ENCODE measurements at places on chromosomes 1 and 21.
A peak's percentile ranks its signal among the peaks of the same experiment; 100 is the strongest.

DNA sequence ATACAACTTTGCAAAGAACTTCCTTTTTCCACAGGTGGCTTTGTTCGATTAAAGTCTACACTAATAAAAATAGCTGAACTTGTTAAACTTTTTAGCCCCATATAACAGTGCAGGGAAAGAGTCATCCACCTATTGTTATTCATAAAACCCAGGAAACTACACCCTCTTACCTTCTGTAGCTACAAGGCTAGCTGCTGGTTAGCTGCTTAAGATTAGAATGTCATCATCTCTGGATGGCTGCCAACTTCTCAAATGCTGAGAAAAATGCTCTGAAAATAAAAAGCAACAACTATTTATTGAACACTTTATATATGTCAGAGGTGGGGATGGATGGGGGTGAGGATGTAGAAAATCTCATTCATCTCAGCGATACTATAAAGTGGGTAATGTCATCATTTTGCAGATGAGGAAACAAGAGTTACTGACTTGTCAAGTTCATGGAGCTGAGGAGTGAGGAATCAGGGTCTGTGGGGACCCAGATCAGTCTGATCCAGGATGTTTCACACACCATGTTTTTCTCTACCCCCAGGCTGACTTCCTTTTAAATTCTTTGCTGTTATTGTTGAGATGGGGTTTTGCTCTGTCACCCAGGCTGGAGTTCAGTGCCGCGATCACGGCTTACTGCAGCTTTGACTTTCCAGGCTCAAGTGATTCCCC lies 17.1 kb downstream of the ATP5PF start:
- DNase-seq, result no peak

GRCh38 chr1:217088521-217089284 lies 365.5 kb upstream of the ESRRG start:
- no peak for DNase-seq

- DNase-seq, result no peak
Observed at GRCh38 chr1:169943963-169944526, 50.3 kb upstream of the SCYL3 start.

DNA sequence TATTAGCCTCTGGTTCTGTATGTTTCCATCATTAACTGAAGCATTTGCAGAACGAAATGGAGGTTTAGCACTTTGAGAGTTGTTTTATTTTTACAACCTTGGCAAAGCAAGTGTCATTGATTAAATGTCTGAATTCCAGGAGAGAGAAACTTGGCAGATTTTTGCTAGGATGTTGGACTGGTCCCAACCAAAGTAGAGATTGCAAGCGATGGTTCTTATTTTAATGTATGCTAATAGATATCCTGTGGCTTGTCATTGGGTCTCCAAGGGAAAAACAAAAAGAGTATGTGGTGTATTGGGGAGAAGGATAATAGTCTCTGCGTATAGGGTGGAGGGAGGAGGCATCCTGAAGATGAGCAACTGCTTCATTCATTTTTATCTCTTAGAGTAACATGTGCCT lies 457.2 kb upstream of the RUNX1 start:
- DNase-seq, result no peak

DNA sequence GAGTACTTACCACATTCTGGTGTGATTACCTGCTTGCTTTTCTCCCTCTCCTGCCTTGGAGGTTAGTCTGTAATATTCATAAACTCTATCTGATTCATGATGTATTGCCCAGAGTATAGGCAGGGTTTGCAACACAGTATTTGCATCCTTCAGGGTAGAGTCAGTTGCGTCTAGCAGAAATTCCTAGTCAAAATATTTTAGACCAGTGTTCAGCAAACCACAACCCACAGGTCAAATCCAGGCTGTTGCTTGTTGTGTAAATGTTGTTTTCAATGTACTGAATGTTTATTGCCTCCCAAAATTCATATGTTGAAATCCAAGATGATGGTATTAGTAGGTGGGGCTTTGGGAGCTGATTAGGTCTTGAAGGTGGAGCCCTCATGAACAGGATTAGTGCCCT lies 82.9 kb downstream of the NGF start:
- DNase-seq, result no peak

DNA sequence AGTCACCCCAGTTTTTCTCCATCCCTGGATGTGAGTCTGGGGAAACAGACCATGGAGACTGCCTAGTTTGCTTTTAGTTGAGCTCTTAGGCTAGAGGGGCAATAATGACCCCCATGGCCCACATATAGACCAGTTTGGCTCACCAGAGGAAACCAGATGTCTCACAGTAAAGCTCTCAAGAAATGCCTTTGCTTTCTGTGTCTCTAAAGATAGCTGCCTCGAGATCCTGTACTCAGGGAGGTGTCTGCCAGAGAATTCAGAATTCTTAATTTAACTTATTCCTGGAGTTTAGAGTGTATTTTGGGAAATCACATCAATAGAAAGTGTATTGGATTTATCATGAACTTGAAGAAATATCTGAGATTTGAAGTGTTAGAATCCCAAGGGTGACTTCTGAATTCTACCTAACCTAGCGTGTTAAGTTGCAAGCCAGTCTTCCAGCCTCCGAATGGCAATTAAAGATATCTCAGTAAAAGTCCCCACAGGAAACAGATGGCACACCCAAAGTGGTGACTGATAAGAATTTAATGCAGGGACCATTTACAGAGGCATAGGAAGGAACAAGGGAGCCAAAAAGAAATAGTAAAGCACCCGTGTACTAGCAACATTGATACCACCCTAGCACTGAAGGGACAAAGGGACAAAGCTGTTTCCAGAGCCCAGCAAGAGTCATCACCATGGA lies 37.1 kb downstream of the STYXL2 start:
- DNase-seq, result no peak

- DNase-seq, result peak; percentile 33
Observed at GRCh38 chr21:46048926-46049889, 48.7 kb upstream of the COL6A2 start.

DNA sequence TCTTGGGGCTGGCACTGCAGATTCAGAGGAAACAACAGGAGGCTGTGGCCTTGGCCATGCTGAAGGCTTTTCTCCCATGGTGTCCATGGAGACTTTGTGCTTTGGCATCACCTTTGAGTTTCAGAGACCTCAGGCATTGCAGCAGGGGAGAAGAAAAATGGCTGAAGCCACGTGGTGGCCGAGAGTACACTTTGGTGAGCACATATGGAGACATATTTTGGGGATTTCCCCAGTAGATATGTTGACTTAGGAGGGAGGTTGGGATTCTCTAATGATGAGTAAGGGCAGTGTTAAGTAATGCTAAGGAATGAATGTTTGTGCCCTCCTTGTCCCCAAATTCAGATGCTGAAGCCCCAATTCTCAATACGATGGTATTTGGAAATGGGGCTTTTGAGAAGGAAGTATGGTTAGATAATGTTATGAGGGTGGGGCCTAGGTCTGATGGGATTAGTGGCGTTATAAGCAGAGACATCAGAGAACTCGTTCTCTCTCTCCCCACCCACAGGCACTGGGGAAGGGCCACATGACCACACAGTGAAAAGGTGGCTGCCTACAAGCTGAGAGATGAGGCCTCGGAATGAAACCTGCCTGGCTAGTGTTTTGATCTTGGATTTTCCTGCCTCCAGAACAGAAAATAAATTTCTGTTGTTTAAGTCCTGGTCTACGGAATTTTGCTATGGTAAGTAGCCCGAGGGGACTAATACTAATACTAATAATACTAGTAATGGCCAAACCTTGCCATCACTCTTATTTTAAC lies 98.6 kb downstream of the TBX19 start:
- DNase-seq, result no peak

GRCh38 chr1:233904633-233905415 lies at the start of gene SLC35F3:
Gene SLC35F3 (plus strand): TSS chr1:233904676.
- peak; percentile 15 for DNase-seq

GRCh38 chr1:8420318-8420717 lies 102.4 kb downstream of the SLC45A1 start:
- DNase-seq, result no peak

DNA sequence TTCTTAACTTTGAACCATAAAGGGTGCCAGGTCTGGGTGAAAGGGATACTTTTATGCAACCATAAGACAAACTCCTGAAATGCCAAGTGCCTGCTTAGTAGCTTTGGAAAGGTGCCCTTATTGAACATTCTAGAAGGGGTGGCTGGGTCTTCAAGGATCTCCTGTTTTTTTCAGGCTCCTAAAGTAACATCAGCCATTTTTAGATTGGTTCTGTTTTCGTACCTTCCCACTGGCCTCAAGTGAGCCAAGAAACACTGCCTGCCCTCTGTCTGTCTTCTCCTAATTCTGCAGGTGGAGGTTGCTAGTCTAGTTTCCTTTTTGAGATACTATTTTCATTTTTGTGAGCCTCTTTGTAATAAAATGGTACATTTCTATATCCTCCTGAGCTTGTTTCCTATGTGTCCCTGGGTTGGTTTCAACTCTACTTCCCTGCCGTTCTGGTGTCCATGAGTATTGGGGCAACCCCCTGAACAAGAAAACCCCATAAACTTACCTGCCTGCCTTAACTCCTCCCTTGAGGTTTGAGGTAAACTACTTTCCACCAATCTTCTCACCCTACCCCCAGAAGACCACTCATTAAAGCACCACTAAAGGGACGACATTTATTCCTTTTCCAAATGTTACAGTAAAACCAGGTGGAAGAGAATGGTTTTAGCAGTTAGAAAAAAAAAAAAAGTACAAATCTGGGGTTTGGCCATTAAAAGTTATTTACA lies 2.6 kb downstream of the MARCKSL1 start:
- no peak for DNase-seq

DNA sequence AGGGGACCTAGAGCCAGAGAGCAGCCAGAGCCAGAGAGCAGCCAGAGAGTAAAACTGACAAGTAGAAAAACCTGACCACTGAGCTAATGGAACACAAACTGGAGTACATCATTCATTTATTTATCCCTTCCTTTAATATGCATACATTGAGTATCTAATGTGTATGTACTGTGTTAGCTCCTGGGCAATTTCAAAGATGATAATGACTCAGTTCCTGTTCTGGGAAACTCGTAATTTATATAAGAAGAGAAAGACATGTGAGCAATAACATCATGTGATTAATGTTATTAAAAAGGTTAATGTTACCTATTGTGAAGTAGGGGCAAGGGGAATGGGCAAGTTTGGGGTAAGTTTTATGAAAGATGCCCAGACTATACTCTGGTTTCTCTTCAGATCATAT lies 199.9 kb downstream of the TNR start:
- DNase-seq, result no peak

DNA sequence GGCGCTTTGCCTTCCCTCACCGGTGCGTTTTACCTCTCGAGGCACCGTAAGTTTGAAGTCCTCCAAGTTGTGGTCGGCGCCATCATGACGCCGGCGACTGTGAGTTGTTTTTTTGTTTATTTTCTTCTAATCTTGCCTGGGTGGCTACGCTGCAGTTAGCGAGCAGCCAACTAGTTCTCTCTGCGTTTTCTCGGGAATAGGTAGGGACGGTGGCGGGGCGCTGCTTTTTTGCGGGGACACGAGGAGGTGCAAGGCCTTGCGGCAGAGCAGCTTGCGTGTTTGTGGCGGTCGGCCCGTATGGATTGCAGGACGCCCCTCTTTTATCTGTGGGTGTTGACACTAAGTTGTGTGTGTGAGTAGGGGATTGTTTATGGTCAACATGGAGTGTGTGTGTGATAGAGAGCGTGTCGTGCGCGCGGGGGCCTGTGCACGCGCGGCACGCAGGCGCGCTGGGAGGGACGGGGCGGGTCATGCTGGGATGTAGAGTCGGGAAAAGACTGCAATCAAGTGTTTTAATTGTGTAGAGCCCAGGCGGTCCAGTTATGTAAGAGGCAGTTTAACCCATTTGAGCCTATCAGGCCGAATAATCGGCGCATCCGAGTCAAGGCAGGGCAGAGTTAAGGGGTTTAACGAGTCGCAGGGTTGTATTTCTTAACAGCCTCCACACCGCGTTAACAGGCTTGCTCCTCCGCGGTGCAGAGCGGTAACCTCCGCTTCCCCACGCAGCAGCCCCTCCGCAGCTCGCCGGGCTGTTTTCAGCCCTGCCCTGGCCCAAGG lies 1.2 kb upstream of the NEGR1 start:
- DNase-seq, result peak; percentile 94

DNA sequence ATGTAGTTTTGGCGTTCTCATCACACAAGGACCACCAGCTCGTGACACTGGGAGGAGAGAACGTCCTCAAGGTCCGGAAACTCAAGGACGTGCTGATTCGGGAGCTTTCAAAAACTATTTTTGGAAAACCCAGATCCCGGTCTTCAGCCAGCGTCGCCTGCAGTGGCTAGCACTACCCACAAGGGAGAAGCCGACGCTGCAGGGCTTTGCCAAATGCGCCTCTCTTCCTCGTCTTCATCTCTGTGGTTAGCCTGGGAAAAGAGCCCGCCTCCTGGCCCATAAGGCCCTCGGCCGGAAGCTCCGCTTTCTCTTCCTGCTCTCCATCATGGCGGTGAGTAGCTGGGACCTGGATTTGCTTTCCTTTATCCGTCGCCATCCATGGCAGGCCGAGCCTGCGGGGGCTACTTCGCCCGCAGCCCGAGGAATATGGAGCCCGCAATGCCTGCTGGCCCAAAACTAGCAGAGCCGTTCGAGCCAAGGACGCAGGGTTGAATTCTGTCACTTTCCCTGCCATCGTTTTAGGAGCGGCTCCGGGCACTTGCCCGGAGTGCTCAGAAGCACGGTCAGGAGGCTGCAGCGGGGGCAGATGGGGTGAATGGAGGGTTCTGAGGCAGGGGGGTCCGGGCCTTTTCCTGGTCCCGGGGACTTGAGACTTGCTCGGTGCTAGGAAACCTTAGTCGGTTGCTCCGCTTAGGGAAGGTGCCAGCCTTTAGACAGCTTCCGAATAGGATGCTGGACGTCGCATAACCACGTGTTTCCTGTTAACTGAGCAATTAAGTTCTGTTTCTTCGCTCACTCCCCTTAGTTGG lies at the start of gene RPL11:
RPL11 (plus strand) TSS at position 308 of the 809 bp plus-strand sequence; CDS start at position 326, 18 bp downstream.
- peak; percentile 96 for DNase-seq

GRCh38 chr1:232987046-232987773 lies 36.8 kb downstream of the NTPCR start:
- no peak for DNase-seq

- DNase-seq, result no peak
Observed at GRCh38 chr1:208209286-208209685, 34.9 kb downstream of the PLXNA2 start.

GRCh38 chr1:239434181-239434580 lies 47.8 kb downstream of the CHRM3 start:
- no peak for DNase-seq

GRCh38 chr1:223269006-223269405 lies 95.0 kb downstream of the SUSD4 start:
- no peak for DNase-seq

DNA sequence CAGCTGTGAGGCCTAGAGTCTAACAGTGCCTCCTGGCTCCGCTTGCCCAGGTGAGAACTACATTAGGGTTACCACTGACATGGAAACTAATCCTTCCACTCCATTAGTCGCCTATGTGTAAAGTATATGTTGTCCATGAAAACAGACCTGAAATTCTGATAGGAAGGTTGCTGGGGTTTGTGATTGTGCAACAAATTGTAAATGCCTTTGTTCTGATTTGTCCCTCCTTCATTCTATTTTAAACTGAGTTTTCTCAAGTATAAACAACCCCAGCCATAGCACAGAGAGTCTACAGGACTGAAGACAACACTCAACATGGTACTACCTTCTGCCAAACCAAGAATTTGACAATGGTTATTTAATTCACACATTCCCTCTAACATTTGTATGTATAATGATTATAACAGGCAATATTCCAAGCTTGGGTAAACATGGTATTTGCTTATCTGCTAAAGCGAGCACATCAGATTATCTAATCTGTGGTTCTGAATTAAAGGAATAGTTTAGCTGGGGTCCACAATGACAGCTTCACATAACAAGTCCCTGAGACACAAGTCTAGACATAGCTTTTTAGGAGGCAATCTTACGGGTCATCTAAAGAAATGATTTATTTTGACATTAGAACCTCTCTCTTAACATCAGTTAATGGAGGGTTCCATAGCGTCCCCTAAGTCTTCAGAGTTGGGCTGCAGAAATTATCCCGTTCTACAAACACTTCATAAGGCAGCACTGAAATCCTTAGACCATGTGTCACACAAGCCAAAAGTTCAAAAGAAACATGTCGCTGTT lies 633.0 kb downstream of the SMYD3 start:
- DNase-seq, result no peak

Data from Ammon's horn (tissue), 1 donor.